ENCODE measurements at places on chromosomes 5 and 9. TPM values are rescaled to one million over a fixed set of nuclear protein-coding genes. Genes with fewer than 3 reads are reported as not detected.

Gene FOXD4
- total RNA-seq: 0.92 TPM

Gene PCDHB4
- not detected for total RNA-seq

Gene LMX1B
- total RNA-seq: not detected

Gene SPATA9
- total RNA-seq: not detected

Gene AQP3
- total RNA-seq: 194 TPM

Gene TEX48
- 0.83 TPM for total RNA-seq

Gene C9orf78
- total RNA-seq: 89.2 TPM

Gene GPX8
- not detected for total RNA-seq

- DNase-seq: no peak
Measured at GRCh38 chr5:125149110-125149509, 402.7 kb upstream of the ZNF608 start.

GRCh38 chr5:131228646-131229045 lies 35.2 kb upstream of the CDC42SE2 start:
- no peak for DNase-seq

GRCh38 chr5:119275601-119276173 lies 80.1 kb upstream of the TNFAIP8 start:
- no peak for DNase-seq

GRCh38 chr5:122673343-122673742 lies 101.5 kb upstream of the SNX2 start:
- no peak for DNase-seq

DNA sequence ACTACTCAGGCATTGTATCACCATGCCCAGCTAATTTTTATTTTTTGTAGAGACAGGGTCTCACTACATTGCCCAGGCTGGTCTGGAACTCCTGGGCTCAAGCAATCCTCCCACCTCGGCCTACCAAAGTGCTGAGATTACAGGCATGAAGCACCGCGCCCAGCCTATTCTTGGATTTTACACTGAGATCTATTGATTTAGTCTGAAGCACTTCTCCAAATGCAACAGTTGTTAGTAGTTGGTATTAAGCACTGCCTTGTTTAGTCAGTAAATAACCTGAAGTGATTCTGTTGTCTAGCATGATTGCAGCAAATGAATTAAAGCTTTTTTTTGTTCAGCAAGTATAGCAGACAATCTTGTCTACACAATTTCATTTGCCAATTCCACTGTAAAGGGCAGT lies 8.9 kb upstream of the CCNB1 start:
- no peak for DNase-seq

DNA sequence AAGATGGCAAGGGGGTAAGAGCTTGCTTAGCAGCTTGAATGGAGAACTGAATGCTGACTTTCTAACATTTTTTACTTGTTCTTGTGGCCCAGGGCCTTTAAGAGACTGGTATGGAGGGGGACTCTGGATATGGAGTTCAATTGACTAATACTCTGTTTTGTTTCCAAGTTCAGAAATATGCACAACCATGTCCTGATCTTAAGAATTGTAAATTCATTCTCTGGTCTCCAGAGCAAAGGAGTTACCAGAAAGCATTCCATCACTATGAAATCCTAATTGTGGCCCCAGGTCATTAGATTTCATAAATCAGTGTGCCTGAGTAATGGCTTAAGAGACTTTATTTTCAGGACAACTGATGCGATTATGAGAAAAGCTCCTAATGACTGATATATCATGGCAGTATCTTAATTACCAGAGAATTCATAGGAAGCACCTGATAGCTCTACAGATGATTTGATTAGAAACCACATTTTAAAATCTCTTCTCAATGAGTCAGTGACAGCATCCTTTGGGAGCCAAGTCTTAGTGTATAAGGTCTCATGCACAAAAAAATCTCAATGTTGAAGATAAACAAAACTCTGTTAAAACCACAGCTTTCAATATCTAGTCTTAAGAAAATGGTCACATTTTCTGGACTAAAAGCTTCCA lies 613.6 kb upstream of the KLF4 start:
- DNase-seq: no peak

DNA sequence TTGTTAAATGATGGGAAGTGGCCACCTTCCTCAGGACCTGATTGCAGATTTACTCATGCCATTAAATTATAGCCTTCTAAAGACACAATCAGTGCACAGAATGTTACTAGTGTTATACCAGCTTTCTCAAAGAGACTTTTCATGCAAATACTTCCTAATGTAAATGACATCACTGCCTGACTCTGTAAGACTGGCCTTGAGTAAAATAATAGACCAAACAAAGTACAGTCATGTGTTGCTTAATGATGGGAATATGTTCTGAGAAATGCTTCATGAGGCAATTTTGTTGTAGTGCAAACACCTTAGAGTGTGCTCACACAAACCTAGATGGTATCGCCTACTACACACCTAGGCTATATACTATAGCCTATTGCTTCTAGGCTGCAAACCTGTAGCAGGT lies 17.0 kb upstream of the C1QTNF3 start:
- DNase-seq: no peak

DNA sequence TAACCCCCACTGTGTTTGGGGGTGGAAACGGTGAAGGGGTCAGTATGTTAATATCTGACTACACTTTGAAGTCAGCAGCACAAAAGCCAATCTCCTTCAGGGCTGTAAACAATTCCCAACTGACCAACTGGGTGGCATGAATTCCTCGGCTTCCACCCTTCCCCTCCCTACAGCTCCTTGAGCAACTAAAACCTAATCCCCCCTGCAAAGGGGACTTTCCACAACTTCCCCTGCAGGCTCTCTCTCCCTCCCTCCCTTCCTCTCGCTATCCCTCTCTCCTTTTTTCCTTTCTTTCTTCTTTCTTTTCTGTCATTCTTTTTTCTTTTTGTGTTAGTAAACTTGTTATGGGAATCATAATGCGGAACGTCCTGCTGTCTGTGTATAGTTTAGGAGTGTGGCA lies 65.1 kb upstream of the PTCH1 start:
- DNase-seq: no peak

DNA sequence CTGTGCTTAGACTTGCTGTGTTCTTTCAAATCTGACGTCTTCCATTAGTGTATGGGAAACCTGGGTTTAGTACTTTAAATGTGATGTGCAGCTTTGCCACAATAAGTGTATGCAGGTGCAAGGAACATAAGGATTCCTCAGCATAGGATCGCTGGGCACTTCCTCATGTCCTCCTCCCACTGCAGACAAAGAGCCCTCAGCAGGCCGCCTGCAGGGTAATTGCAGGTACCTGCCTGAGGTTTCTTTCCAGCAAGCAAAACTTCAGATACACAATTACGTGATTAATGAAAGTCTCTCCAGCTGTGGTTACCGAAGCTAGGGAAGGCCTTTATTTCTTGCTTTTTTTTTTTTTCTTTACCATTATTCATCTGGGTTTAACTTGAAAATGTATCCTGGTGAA lies 233.1 kb downstream of the RFK start:
- no peak for DNase-seq

GRCh38 chr5:65766781-65767180 lies 44.8 kb downstream of the NLN start:
- no peak for DNase-seq

- peak; percentile 21 for DNase-seq
Measured at GRCh38 chr9:129334105-129334935, 156.3 kb upstream of the IER5L start.

DNA sequence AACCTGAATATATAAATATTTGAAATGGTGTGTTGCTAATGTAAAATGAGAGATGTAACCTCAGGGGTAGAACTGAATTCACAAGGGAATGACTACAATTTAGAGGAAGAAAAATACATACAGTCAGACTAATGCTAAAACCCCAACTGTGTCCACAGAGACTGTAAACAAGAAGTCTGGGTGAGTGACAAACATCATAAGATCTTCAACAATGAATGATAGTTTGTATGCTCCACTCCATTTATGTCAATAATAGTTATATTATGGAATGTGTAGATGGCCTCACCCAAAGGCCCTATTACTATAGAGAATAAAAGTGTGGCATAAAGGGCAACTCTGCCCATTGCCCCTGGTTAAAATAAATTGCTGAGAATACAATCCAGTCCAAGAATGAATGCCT lies 102.9 kb downstream of the CETN3 start:
- no peak for DNase-seq

DNA sequence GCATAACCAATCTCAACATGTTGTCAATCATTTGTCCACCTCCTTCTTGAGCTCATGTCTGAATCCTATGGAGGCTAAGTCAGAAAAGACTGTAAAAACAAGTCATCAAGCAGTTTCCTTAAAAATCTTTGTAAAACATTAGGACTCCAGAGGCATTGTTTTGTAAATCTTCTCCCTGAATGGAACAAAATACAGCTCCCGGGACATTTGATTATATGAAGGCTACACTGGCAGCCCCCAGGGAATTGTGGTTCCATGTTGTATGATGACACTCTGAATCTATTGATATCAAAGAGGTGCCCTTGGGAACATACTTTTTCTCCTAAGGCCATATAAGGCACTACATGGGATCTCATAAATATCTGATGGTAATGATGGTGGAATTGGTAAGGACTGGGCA lies 83.2 kb upstream of the NUDT12 start:
- no peak for DNase-seq

DNA sequence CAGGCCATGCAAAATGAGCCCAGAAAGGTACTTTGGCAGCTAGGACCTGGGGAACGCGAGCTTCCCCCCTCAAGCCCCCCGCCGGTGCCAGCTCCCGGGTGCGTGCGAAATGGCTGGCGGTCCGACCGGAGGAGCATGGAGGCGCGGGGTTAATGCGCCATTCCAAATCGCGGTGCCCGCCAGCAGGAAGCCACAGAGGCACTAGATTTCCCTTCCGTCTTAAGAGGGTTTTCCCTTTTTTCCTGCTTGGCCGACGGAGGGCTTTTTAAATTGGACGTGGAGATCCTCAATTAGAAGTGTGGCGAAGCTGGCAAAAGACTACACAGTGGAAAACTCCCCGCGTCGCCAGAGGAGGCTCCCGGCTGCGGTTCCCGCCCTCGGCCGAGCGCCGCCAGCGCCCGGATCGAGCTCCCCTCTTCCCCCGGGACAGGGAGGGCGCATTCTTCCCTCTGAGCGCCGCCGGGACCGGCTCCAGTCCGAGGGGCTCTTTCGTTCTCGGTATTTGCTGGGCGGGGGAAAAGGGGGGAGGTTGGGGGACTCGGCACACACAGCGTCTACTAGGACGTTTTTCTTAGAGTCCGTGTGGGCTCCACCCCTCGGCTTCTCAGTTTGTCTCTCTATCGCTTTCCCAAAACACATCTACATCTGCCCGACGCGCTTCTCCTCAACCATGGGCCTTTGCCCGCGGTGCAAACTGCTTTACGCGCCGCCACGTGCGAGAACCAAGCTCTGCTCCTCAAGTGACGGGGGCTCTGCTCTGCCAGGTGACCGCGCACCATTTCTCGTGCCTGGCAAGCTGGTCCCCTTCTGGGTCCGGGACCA lies 3.0 kb downstream of the GDNF start:
- no peak for DNase-seq

DNA sequence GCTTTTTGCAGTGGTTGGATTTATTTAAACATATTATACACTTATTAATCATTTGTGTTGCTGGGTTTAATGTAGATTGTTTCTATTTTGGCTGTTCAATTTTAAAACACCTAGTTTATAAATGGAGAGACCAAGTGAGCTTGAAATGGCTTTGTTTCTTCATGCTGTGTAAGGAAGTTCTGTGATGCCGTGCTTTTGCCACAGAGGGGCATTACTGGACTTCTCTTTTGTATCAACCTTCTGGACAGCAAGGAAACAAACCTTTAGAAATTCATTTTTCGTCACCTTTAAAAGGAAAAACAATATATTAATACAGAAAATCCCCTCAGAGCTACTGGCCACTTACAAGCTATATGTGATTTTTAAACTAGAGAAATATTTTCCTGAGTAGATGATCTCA lies 81.9 kb downstream of the DMRTA1 start:
- DNase-seq: no peak

DNA sequence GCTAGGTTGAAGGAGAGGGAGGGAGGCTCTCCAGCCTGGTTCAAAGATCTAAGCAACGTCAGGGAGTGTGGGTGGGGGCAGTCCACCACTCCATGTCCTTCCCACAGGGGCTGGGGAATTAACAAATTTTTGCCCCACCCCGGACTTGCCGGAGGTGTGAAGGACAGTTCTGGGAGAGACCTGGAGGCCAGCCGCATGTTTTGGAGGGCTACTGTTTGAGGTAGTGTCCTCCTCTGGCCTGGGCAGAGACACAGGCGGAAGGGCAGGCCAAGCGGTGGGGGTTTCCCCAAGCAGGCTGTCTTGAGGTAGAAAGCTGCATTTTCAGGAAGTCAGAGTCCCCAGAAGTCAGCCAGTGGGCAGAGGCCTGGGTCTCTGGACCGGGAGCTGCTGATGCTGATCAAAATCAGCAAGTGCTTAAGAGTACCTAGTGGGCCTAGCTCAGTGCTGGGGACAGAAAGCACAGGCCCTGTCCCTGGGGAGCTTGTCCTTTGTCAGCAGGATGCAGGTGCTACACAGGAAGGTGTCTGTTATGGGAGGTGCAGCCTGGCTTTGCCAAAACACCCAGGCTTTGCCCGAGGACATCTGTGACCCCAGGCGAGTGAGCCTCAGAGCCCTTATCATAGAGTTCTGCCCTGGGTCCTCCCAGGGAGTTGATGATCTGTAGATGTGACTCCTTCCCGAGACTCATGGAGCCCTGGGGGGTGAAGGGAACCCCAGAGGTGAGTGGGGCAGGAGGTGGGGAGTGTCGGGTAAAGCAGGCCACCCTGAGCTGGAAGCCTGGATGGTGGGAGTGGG lies 18.5 kb downstream of the JADE2 start:
- DNase-seq: peak; percentile 26

DNA sequence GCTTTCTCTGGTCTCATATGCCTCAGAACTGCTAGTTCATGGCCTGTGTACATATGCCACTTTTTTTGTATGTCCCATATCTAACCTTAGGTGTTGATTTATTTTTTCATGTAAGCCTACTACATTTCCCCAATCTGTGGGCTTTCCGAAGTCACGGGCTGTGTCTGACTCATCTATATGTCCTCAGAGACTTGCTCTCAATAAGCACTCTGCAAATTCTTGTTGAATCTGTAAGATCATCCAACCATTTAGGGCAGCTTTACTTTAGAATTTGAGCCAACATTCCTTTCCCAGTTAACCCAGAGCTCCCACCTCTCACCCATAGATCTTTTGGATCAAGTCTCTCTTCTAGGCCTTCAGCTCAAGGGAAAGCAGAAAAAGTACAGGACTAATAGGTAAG lies 263.4 kb downstream of the SEC61B start:
- DNase-seq: no peak

- DNase-seq: no peak
Measured at GRCh38 chr5:152623951-152624350, 218.9 kb upstream of the NMUR2 start.

DNA sequence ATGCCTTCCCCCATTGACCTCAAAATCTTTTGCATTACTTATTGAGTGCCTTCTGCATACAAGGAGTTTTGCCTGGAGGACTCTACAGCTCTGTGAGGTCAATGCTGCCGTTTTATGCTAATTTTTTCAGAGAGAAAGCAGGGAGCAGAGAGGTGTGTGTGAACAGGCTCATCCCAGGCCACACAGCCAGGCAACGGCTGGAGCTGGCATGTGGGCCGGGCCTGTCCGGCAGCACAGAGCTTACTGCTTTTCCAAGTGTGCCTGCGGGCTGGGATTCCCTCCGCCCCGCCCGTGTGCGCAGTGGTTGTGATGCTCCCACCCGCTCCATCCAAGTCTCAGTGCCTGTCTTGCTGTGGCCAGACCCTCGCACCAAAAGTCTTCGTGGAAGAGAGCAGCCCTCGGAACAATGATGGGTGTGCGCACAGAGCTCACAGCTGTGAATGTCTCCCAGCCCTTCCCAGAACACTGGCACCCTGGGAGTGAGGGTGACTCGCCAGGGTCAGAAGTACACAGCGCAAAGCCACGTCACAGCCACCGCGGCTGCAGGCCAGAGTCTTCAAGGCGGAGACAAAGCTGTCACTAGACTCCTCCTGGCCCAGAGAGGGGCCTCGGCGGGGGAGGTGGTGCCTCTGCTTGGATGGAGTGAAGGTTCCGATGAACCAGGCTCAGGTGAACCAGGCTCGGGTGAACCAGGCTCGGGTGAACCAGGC lies 82.8 kb downstream of the COL5A1 start:
- DNase-seq: no peak

Data from activated CD4-positive, alpha-beta T cell treated with anti-CD3 and anti-CD28 coated beads, Interleukin-2, amount 10 ng/mL, durations not matched to agents 7 days and 5 days (primary cell).